ENCODE measurements at places on chromosomes 3 and 15.

DNA sequence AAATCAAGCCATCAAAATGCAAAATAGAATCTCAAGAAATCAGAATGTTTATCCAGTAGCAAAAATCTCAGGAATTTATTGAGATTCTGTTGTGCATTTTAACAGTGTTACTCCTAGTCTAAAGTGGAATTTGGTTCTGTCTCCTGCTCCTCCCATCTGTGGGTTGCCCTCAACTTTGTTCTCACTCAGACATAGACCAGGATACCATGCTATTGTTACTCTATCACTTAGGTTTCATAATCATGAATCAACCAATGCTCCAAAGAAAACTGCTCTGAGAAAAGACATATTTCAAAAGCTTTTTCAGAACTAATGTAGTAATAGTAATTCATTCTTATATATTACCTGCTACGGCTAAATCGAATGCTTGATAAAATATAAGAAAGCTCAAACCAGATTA is 274.7 kb downstream of the RBMS3 start:
- no peak for DNase-seq

- DNase-seq, result no peak
Measured at GRCh38 chr3:44845528-44846520, 15.9 kb upstream of the TMEM42 start.

GRCh38 chr3:48400824-48401433 is 28.9 kb downstream of the FBXW12 start:
- no peak for DNase-seq

DNA sequence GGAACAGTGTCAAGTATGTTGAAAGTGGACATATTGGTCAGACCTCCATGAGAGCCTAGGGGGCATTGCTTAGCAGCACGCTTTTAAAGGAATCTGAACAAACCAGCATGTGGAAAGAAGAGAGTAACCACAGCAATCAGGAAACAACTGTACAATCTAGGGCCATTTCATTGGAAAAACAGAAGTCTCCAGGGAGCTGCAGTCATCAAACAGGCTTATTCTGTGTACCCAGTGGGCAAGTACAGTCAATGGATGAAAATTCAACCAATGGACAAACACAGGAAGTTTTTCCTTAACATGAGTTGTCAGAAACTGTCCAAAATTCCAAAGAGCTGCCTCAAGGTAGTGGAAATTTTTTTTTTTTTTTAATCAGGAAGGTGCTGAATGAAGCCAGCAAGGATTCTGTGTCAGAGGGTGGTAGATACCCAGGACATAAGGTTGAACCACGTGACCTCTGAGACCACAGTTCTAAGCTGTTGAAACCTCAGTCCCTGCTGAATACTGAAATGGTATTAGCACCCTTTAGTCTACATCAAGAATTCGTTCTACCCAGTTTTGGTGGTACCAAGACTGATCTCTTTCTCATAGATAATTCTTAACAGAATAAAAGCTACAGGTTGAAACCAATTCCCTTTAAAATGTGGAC is 4.4 kb upstream of the DLG1 start:
- DNase-seq, result no peak

DNA sequence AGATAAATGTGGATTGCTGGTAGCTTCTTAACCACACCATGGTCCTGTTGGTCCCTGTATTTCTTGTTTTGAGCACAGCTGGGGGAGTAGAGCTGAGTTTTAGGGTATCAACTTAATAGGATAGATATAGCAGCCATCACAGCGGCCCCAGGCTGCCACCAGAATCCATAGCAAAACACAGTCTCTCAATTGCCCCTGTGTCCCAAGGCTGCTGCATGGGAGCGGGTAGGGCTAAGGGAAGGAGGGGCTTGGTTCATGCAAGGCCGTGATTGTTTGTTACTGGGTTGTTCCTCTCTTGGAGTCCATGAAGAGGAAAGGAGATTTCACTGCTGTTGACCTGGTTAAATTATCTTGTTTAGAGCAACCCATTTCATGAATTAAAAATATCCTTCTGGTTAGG is 22.1 kb downstream of the ARNT2 start:
- DNase-seq, result no peak

All from NCI-H1105 (cell line).